ENCODE measurements at places on chromosomes 6 and 20.
A peak's percentile ranks its signal among the peaks of the same experiment; 100 is the strongest.

DNA sequence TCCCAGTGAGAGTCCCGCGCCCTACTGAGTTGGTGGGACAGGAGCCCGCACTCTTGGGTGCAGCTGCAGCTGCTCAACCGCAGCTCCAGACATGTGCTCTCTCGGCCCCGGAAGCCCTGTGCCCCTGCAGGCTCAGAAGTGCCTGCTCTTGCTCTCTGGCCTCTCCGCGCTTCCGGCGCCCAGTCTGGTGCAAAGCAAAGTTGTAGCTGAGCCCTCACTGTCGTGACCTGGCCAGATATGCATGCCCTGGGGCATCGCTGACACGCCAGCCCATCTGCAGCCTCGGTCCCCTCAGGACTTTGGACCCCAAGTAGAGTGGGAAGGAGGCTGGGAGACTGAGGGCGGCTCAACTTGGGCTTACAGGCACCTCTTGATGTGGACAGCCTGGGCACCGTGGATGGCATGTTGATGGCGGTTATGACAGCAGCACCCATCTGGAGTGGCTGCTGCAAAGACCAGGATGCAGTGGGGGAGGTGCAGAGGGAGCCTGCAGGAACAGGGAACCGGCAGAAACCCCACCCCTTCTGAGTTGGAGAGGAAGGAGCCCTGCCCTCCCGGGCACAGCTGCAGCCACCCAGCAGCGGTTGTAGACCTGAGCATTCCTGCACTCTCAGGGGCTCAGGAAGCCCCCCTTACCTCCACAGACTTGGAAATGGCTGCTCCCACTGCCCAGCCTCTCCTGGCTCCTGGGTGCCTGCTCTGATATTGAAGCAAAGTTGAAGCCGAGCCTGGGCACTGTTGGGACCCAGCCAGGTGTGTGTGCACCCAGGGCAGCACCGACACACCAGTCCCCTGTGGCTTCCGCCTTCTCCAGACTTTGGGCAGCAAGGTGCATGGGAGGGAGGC lies 462.6 kb downstream of the TBC1D32 start:
- no peaks in the 10 kb centered on the region for H3K27me3 ChIP-seq
- H3K36me3 ChIP-seq, result no peaks in the 10 kb centered on the region
- no peaks in the 10 kb centered on the region for H3K4me1 ChIP-seq
- H3K27ac ChIP-seq, result no peak overlapping the region

DNA sequence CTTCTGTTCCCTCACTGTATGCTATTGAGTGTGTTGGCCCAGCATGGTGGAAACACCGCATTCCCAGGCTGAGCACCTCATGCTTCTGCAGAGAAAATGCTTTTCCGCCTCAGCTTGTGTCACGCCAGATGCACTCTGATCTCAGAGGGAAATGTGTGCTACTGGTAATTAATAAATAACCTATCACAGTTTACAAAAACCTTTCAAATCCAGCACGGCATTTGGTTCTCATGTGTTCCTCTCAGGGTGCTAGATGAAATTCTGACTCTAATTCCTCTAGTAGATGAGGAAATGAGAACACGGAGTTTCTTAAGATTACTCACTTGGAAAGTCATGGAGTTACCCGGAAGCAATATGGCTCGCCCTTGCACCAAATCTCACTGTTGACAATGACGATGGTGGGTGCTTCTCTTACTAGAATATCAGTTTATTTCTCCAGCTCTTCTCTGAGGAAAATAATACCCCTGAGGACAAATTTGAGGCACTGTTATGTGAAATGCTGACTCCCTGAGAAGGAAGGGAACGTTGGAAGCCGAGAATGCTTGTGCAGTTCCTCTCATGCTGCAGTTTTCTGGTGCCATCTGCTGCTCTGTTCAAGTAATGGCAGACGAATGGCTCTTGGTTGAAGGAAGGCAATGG lies 116.6 kb downstream of the RNF144B start:
- H3K36me3 ChIP-seq, result no peaks in the 10 kb centered on the region
- H3K4me1 ChIP-seq, result peaks cover 15% of the 10 kb centered on the region
- DNase-seq, result peak; percentile 80

DNA sequence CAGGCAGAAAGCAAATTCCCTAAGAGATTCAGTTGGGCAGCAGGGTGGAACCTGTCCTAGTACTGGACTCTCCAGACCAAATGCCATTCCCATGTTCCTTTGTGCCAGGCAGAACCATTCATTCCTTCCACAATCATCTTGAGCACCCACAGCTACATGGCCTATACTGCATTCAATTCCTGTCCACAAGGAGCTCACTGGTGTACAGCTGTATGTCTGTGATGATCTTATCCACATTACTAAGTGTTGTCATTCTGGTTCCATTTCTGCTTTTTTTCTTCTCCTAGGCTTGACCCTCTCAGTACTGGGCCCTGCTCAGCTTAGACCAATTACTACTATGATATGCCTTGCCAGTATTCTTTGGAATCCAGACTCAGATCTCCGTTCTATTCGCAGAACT lies 27.5 kb downstream of the MAN1A1 start:
- H3K4me1 ChIP-seq, result peaks cover 79% of the 10 kb centered on the region
- no peak overlapping the region for H3K27ac ChIP-seq
- no peak overlapping the region for H3K4me3 ChIP-seq
- no peaks in the 10 kb centered on the region for H3K27me3 ChIP-seq
- H3K36me3 ChIP-seq, result peaks cover 65% of the 10 kb centered on the region

DNA sequence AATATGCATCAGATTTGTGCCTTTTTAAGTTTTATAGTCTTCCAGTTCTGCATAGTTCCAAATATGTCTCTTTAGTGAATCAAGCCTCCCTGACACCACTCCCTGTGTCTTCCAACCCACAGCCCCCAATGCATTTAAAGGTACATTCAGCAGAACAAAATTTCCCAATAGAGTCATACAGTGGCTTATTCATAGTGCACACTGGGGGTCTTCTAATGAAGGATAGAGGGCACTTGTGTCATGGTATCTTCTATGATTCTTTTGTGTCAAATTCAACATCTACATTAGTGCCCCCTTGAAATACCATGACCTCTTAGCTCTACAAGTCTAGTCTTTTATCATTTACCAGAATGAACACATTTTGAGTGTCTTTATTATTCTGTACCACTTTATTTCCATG lies 33.8 kb downstream of the FLRT3 start:
- DNase-seq, result no peak
- H3K4me1 ChIP-seq, result no peaks in the 10 kb centered on the region
- H3K36me3 ChIP-seq, result no peaks in the 10 kb centered on the region
- no peaks in the 10 kb centered on the region for H3K27me3 ChIP-seq

DNA sequence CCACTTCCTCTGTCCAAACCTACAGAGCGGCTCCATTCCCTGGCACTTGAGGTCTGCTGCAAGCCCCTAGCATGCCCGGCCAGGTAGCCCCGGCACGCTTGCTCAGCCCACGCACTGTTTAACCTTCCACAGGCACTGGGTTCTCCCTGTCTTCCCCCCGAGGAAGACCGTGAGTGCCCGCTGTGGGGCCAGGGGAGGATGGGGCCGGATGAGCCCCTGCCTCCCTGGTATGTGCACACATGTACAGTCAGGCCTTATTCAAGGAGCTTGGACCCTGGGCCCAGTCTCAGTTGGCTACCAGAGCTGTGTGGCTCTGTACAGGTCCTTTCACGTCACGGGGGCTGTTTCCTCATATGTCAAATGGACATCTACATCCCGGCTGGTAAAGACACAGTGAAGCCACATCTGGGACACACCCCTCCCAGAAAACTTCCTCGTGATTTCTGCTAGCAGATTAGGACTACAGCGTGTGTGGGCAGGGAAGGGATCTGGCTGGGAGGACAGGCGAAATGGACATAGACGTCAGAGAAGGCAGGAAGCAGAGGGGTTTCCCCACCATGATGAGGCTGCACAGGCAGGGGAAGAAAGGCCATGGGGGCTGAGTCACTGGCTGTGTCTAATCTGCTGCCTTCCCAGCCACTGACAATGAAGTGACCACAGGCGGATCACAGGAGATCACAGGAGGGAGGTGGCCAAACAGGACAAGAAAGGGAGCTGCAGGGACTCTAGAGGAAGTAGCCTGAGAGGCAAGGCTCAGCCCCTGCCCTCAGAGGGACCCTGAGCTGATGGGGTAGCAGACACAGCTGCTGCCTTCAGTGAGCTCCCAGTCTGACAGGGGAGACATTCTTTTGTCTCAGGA lies 62.9 kb downstream of the MRPL14 start:
- DNase-seq, result peak; percentile 56
- H3K36me3 ChIP-seq, result no peaks in the 10 kb centered on the region
- H3K4me1 ChIP-seq, result peaks cover 85% of the 10 kb centered on the region
- H3K27me3 ChIP-seq, result peaks cover 2% of the 10 kb centered on the region
- no peak overlapping the region for H3K4me3 ChIP-seq
- no peak overlapping the region for H3K27ac ChIP-seq
